Cardiac muscle cell (in vitro differentiated cells and primary cell): ENCODE measurements at places on chromosomes 1 and 21. TPM values are rescaled to one million over a fixed set of nuclear protein-coding genes. Genes with fewer than 3 reads are reported as not detected.

The TNNT2 gene
- 7,307 and 9,291 TPM in 2 replicates for polyA plus RNA-seq

The EFHD2 gene
- polyA plus RNA-seq: 43.9 and 60.7 TPM in 2 replicates

The C8B gene
- polyA plus RNA-seq: not detected in 2 replicates

The CD1E gene
- not detected in 2 replicates for polyA plus RNA-seq

The RXFP4 gene
- polyA plus RNA-seq: 0.74 TPM in 1 of 2 replicates, not detected in the other

The IFNGR2 gene
- polyA plus RNA-seq: 64.6 and 87.6 TPM in 2 replicates

The AUNIP gene
- 4.9 and 5.6 TPM in 2 replicates for polyA plus RNA-seq

The HTR1D gene
- polyA plus RNA-seq: not detected in 2 replicates

The ANGPTL1 gene
- 0.46 TPM in 1 of 2 replicates, not detected in the other for polyA plus RNA-seq

The BRWD1 gene
- polyA plus RNA-seq: 32.6 and 42.9 TPM in 2 replicates
